GM12892 (cell line): ENCODE measurements at places on chromosomes 5 and 9.

DNA sequence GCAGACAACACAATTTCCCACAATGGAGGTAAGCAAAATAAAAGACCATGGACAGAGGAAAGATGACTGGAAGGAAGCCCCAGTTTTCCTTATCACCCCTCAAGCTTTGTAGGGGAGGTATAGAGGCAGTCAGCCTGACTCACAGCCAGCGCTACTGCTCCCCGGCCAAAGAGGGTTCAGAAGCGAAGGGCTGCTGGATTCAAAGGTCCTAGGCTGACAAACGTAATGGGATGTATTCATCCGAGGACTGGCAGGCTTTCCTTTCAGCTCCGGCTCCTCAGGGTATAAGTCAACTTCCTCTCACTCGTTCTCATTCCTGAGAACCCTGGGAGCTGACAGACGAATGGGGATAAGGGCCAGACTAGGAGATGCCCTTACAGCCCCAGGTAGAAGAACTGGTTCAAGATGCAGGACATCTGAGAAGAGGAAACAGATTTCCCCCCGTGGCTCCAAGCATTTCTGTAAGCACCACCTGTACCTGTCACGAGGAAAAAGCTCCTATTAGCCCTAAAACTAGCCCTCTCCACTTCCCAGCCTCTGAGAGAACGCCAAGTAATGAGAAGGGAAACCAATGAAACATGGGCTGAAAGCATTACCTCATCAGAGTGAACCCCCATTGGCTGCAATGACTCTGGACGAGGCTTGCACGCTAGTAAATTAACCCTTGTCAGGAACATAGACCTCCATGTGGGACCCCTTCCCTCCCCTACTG, 22.1 kb upstream of the FAM13B start:
- no peak for DNase-seq

GRCh38 chr9:89215342-89215741, 36.7 kb upstream of the SHC3 start:
- DNase-seq = no peak

DNA sequence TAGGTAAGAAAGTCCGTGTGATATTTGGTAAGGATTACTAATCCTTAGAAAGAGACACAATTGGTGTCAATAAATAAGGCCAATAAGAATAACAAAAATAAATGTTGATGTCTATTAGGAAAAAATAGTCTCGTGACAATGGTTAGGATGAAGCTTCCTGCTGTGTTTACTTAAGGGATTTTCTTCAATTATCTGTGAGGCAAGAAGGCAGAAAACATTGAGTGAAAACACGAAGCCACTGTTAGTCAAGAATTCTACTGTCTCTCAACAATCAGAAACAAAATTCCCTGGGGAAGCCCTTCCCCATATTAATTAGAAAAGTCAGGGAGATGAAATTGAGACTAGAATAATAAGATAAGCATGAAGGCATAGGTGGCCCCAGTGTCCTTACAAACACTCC, 149.0 kb downstream of the SYK start:
- no peak for DNase-seq

GRCh38 chr9:108552459-108553040, 303.2 kb downstream of the ACTL7B start:
- DNase-seq = no peak

DNA sequence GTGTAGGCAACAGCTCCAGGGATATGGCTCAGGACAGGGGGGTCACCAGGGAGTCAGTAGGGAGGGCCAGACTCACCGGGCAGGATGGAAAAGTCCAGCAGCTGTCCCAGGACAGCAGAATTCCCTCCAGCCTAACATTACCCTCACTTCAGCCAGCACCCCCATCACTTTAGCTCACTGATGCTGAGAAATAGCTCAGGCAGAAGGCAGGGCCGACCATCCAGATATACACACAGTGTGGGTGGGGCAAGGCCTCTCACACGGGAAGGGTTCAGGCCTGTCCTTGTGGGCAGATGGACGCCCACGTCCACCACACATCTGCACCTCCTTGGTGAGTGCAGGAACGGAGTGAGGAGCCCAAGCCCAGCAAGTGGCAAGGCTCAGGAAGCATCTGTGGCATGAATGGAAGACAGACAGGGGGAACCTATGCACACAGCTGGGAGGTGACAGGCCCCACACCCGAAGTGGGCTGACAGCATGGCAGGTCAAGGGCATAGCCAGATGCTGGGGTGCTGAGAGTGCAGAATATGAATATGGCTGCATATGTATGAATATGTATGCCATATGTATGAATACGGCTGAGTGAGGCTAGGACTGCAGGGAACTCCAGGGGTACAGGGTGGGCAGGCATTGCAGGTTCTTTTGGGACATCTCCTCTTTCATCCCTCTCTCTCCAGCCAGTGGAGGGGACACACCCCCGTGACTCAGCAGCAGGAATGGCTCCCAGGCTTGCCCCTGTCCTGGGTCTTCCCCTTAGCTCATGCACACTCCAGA, 17.0 kb downstream of the BICD2 start:
- DNase-seq = no peak

DNA sequence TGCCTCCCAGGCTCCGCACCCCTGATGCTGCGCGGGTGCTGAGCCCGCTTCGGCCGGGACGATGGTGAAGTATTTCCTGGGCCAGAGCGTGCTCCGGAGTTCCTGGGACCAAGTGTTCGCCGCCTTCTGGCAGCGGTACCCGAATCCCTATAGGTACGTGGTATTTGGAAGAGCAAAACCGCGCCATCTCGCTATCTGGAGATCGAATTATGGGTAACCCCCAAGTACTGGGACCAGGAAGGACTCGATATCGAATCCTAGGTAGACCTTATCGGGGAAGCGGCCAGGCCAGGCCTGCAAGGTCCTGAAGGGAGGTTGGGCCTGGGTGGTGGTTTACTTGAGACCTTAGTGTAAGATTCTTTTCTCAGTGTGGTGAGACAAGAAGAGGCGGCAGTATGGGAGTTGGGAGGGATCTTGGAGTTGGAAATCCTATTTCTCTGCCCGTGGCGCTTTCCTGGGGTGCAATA, 359 bp downstream of the PRELID1 start:
- DNase-seq = no peak

DNA sequence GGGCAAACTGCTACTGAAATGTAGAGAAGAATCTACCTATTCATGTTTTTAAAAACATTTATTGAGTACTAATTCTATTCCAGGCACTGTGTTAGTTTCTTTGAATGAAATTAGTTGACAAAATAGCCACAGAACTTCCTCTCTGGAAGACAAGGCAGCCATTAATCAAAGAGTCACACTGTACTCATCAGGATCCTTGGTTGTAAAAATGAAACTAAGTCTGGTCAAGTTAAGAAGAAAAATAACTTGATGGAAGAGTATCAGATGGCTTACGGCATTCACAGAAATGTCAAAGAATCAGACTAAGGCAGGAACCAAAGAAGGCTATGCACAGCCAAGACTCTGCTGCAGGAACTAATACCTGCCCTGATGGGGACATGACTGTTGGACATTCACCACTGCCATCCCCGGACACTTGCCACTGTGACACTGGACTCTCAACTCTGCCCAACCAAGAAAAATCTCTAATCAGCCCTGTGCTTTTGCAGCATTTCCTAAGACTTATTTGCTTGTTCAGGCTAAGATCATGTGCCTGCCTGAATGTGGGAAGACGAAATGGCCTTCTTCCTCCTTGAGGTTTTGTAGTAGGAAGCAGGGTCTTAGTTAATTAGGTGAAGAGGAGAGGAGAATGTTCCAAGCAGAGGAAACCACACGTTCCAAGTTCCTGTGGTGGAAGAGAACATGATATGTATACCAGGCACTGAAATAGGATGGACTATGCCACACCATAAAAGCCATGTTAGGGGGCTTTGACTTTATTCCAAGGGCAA, 23.3 kb upstream of the NDUFB6 start:
- no peak for DNase-seq

DNA sequence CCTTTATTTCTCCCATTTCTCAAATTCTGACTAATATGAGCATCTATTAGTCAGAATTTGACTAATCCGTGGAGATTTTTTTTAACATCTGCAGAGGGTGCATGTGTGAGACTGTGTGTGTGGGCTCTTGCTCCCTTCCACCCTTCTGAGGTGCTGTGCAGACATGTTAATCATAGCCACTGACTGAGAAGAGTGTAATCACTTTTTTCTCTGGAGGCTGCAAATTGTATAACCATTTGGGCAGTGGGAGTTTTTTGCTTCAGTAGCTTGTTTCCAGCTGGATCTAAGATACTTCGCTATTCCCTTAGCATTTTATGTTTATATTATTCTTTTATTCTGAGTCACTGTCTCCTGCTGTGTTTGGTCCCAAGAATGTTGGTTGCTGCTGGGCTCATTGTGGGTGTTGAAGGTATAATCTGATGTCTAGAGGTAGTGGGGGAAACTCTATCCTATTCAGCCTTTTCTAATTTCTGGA, 66.2 kb downstream of the ARHGEF28 start:
- DNase-seq = no peak

DNA sequence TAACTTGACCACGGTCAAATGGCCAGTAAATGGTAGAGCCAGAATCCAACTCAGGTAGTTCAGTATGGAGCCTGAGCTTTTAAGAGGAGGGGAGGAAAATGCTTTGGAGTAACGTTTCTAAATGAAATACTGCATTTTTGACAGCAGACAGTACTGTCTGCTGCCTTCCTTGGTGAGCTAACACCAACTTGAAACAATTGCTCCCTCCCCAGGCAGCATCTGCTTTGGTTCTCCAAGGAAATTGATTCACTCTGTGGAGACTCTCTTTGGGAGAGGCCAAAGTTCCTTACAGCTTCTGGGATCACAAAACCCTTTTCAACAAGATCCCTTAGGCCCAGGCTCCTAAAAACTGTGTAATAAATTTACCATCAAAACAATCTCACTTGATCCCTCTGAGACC, 75.2 kb upstream of the SSBP2 start:
- DNase-seq = no peak

- no peak for DNase-seq
Observed at GRCh38 chr5:84825606-84826005, 440.9 kb upstream of the EDIL3 start.

GRCh38 chr5:120778491-120779484, 314.7 kb downstream of the PRR16 start:
- DNase-seq = no peak
